H7 (cell line): ENCODE measurements at places on chromosomes 7 and 10. TPM values are rescaled to one million over a fixed set of nuclear protein-coding genes. Genes with fewer than 3 reads are reported as not detected.

DNA sequence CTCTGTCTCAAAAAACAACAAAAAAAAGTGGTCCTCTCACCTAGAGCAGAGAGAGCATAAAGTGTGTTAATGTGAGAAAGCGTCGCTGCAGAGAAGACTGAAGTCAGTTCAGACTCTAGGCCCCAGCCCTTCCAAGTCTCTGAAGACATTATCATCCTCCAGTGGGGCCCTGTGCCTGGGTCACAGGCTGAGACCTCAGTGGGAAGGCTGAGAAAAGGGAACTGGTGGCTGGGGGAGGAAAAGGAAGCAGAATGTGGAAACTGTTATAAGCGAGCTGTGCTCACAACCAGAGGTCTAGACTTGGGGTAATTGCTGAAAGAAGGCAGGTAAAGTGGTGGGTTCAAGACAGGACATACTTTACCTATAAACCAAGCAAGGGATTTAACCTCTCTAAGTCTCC, 4.9 kb upstream of the RRP12 start:
- no peak for DNase-seq

GRCh38 chr10:15349112-15349511, 22.0 kb downstream of the FAM171A1 start:
- no peak for DNase-seq

- peak; percentile 42 for DNase-seq
Observed at GRCh38 chr10:68096913-68097516, 12.3 kb upstream of the MYPN start.

DNA sequence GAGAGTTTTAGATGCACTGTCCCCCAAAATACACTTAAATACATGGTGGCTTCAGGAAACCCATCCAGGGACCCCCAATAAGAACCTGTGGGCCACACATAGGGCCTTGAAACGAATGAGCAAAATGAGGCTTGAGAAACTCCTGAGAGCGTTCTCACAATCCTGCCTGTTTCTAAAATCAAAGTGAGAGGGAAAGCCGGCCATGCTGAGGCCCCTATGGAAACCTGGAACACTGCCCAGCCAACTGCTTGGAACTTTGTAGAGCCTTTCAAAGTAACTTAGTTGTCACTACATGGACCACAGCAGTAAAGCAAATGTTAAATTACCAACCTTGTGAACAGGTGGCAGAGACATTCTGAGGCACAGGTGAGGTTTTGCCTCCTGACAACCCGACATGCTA, 13.4 kb downstream of the SGMS1 start:
- no peak for DNase-seq

- no peak for DNase-seq
Observed at GRCh38 chr10:126242397-126243260, 145.6 kb downstream of the ADAM12 start.

DNA sequence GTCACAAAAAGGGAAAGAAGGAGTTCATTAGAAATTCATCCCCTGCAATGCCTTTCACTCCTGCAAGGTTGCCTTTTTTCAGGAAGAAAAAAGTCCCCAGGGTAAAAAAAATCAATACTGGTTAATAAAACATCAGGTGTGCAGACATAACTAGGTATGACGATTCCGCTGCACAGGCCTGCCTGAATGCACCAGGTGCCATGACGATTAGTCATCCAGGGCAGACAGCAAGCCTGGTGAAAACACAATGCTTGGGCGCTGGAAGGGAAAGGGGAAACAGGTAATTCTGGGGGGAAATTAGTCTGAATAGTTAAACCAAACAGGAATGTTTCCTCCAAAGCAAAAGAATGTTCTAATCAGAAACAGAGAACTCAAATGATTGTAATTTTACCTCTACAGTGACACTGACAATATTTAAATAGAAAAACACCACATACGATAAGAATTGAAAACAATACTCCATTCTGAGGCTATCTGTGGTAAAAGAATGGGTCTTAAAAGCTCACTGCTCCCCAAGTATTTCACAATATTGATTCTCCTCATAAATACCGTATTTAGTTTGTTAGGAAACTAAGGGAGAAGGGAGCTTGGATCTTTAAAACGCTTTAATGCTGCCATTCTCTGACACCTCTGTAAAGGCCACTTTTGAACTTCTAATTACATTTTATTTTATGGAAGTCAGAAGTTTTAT, 45.2 kb downstream of the VPS41 start:
- no peak for DNase-seq

DNA sequence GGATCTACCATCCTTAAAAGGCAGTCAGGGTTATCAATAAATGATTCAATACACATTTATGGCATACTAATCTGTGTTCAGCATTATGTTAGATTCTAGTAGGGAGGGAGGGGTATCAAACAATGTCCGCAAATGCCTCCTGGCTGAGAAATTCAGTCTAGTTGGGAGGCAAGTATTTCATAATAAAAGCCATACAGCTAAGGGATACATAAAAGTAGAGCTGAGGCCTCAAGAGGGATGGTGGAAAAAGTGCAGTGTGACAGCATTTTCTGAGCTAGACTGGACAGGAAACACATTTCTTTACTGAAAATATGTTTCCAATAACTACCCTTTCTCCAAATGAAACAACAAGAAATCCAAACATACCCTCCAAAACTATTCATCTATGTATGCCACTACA, 152.8 kb upstream of the LRRN3 start:
- no peak for DNase-seq

- DNase-seq = no peak
Observed at GRCh38 chr7:80429181-80429580, 82.7 kb downstream of the GNAT3 start.

DNA sequence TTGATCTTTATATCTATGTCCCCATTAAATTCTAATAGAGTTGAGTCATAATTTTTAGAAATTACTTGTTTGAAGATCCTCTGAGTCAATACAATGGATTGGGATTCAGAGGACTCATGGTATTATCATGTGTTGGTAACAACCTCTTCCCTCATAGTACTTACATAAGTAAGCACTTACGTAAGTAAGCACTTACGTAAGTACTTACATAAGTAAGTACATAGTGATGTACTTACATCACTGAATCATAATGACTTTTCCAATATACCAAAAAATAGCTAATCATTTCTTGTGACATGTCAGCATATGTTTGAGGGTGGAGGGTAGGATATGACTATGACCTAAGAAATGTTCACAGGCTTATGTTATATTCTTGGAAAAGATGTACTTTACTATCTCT, 740.5 kb downstream of the SORCS1 start:
- DNase-seq = no peak

DNA sequence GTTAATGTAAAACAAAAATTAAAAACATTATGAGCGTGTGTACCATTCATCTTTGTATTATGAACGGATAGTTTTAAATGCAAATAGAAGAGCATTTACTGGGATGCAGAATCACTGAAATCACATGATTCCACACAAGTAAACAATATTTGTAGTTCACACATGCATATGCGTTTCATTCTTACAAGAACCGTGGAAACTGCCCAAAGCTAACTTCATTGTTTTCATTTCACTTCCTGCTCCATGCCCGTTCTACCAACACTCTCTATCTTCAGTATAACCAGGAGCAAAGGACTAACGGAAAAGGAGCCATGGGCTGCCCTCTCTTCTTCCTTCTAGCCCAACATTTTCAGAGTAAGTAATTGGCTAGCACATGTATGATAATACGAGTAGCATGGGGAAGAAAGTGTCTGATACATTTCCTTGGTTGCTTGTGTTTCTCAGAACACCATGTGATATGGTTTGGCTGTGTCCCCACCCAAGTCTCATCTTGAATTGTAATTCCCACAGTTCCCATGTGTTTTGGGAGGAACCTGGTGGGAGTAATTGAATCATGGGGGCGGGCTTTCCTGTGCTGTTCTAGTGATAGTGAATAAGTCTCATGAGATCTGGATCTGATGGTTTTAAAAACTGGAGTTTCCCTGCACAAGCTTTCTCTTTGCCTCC, 38.8 kb downstream of the ZNF783 start:
- peak; percentile 6 for DNase-seq

GRCh38 chr10:123974406-123974805, 82.8 kb upstream of the CPXM2 start:
- DNase-seq = no peak

DNA sequence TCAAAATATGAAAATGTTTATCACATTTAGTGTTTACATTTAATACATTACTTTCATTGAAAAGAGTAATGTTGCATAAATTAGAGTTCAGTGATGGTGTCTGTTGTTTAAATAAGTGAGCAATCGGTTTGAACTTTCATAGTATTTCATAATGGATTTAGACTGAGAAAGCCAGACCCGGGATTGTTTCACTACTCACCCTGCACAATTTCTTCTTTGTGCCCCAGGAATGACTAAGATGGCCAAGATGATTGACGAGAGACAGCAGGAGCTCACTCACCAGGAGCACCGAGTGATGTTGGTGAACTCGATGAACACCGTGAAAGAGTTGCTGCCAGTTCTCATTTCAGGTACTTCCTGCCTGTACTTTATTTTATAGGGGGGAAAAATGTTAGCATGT, 74.6 kb downstream of the VCL start:
- no peak for DNase-seq

DNA sequence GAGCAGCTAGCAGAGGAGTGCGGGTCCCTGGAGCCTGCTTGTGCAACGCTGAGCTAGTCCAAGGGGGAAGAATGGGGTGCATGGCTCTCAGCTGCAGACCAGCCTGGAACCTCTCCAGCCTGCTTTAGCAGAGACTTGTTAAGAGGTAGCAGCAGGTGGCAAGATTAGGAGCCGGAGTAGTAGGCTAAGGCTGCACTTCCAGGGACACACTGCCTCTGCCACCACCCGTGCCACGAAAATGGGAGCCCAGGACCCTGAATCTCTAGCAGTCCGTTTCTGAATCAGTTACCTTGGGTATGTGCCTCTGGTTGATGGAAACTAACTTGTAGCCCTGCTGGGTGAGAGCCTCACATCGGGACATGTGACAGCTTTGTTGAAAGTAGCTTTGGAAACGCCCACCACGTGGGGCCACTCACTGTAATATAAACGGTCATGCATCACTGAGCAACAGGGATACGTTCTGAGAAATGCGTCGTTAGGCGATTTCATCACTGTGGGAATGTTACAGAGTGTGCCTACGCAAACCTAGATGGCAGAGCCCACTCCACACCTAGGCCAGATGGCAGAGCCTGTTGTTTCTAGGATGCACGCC, 25.9 kb downstream of the HTRA1 start:
- no peak for DNase-seq

GRCh38 chr7:140209866-140210609, 33.3 kb upstream of the KDM7A start:
- DNase-seq = no peak

DNA sequence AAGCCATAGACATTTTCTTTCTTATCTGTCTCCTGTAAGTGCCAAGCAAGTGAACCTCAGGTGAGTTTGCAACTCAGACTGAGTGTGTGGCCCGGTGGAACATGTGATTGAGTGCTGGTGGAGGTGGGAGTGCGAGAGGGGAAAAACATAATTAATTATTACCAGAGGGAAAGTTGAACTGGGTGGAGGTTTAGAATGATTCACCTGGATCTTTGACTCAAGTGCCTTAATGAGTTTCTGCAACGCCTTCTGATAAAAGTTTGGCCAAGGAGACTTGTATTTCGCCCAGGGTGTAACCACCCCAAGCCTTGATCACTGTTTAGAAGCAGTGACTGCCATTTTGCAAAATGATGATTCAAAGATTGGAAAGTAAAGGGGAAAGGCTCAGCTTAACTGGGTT, 513.9 kb downstream of the GATA3 start:
- no peak for DNase-seq

Gene GSAP
- 3.7 and 4.3 TPM in 2 replicates for total RNA-seq

Gene NRCAM
- 0.38 and 1.8 TPM in 2 replicates for total RNA-seq

- DNase-seq = no peak
Observed at GRCh38 chr7:95784796-95785195, 12.4 kb downstream of the DYNC1I1 start.

DNA sequence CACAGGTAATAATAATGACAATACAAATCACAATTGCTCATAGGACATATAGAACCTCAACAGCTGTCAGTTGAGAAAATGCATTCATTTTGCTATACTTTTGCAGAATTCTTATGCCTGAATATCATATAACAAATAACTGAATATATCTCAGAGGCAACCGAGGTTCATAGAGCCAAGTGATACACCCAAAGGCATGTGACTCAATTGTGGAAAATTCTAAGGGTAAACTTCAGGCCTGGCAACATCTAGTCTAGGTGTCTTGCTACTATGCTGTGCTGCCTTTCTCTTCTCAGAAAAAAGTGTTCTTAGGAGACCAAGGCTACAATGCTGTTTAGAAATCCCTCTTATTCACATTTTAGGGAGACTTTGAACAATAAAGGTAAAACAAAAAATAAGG, 270.7 kb downstream of the BAMBI start:
- DNase-seq = no peak

Gene FRAT1
- 5.2 and 6.2 TPM in 2 replicates for total RNA-seq

DNA sequence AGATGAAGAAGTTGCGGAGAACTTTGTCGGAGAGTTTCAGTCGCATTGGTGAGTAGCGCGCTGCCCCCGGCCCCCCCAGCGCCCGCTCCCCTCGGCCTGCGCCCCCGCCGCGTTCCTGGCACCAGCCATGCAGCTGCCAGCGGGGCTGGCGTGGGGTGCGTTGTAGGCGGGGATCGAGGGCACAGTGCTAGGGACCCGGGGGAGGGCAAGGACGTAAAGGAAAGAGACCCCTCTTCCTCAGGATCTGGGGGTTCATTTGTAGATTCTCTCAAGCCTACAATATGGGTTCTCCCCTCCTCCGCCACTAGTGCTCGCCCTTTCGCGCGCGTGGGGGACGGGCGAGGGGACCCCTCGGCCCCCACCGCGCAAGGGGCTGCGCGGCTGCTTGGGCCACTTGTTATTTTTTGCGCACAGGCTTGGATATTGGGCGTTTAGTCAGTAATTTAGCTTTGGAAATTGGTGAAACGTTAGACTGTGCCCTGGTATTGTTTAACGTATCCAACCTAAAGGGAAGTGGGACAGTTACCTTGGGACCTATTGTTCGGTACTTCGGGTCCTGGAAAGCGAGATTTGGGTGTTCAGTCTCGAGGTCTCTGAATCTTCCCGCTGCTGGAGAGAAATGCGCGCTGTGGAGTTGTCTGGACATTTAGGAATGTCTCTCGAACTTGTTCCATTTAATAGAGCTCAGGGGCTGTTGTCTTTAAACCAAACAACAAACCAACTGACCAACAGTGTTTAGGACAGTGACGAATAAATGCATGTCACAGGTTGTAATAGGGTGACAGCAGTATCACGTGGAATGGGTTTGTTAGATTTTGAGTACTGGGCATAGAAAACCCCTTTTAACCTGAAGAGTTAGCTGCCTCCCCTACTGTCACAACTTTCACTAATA, 796 bp downstream of the CDK14 start:
- DNase-seq = peak; percentile 48
